Activated naive CD8-positive, alpha-beta T cell treated with anti-CD3 and anti-CD28 coated beads for 36 hours (primary cell): ENCODE measurements at places on chromosomes 16 and 17. TPM values are rescaled to one million over a fixed set of nuclear protein-coding genes. Genes with fewer than 3 reads are reported as not detected.

The DNAJC7 gene
- total RNA-seq, result 103 TPM

The NTN3 gene
- total RNA-seq, result not detected

The FOXF1 gene
- not detected for total RNA-seq

The CCDC40 gene
- total RNA-seq, result 1.2 TPM

The TP53TG3 gene
- not detected for total RNA-seq

The WDR90 gene
- total RNA-seq, result 86.0 TPM

The ENPP7 gene
- not detected for total RNA-seq

The CES3 gene
- 0.80 TPM for total RNA-seq

The FUS gene
- total RNA-seq, result 858 TPM

The ADAMTS18 gene
- total RNA-seq, result not detected

The SYCE1L gene
- total RNA-seq, result 6.9 TPM

The KRT33B gene
- not detected for total RNA-seq

The KRTAP3-1 gene
- not detected for total RNA-seq

The CCL11 gene
- not detected for total RNA-seq

The ITPRIPL2 gene
- 0.35 TPM for total RNA-seq

The KRTAP4-1 gene
- not detected for total RNA-seq

The ZNF205 gene
- 0.35 TPM for total RNA-seq

The PLLP gene
- total RNA-seq, result 0.34 TPM

The CCL22 gene
- 12.4 TPM for total RNA-seq

The OR1F1 gene
- total RNA-seq, result not detected

The FAM222B gene
- 13.9 TPM for total RNA-seq

The HSD17B2 gene
- total RNA-seq, result not detected

The KRT24 gene
- not detected for total RNA-seq

The UTS2R gene
- total RNA-seq, result not detected

The HOXB3 gene
- 1.4 TPM for total RNA-seq

The ELOB gene
- 291 TPM for total RNA-seq

The VMO1 gene
- total RNA-seq, result not detected

The MYLK3 gene
- 0.33 TPM for total RNA-seq

The KRTAP4-6 gene
- total RNA-seq, result not detected

The APOBR gene
- total RNA-seq, result 5.4 TPM

The SLFN11 gene
- total RNA-seq, result 35.6 TPM

The STXBP4 gene
- 7.6 TPM for total RNA-seq

The NOG gene
- total RNA-seq, result 4.5 TPM

The LPO gene
- total RNA-seq, result not detected

The EVPLL gene
- 0.14 TPM for total RNA-seq

The PITPNM3 gene
- total RNA-seq, result 0.72 TPM

The TRIM72 gene
- total RNA-seq, result not detected
